ACHN (cell line): ENCODE measurements at places on chromosomes 3 and 15.
A peak's percentile ranks its signal among the peaks of the same experiment; 100 is the strongest.

- no peak for DNase-seq
These were observed 2.2 kb upstream of the B3GALNT1 start for GRCh38 chr3:161107311-161107710.

DNA sequence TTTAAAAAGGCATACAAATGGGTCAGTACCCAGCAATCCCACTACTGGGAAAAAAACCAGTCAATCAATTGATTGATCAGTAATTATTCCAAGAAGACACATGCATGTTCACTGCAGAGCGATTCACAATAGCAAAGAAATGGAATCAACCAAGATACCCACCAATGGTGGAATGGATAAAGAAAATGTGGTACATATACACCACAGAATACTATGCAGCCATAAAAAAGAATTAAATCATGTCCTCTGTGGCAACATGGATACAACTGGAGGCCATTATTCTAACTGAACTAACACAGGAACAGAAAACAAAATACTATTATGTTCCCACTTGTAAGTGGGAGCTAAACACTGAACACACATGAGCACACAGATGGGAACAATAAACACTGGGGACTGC lies 103.1 kb downstream of the DLG1 start:
- DNase-seq = no peak

- no peak for DNase-seq
These were observed 13.4 kb upstream of the TRH start for GRCh38 chr3:129961141-129961541.

DNA sequence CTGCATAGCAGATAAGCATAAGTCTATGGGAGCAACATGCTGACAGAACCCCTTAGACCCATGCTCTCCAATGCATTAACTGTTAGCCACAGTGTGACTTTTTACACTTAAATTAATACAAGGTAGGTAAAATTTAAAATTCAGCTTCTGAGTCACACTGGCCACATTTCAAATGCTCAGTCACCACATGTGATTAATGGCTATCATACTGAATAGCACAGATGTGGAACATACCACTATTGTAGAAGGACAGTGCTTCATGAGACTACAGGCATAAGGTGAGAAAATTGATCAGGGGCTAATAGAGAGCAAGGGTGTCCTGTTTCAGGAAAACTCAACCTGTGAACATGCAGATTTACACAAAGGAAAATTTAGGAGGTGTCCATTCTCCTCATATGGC lies 357.0 kb upstream of the SEMA6D start:
- DNase-seq = no peak

GRCh38 chr3:24225385-24225950 lies 269.2 kb downstream of the THRB start:
- no peak for DNase-seq

DNA sequence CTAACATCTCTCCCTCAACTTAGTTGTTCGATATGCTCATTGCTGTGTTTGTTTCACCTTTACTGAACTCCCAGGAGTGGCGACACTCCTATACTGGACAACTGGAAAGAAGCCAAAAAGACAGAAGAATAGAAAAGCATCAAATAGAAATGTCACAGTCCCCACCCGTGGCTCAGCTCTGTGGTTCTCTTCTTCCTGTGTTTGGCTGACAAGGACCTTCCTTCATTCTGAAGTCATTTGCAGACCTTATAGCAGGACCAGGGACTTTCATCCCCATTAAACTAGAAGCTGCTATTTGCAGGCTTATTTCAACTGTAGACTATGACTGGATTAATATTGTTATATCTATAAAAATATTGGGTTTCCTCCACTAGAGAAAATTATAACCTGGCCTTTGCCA lies 125.9 kb downstream of the NECTIN3 start:
- DNase-seq = no peak

GRCh38 chr3:42819351-42819965 lies 10.2 kb downstream of the ACKR2 start:
- no peak for DNase-seq

DNA sequence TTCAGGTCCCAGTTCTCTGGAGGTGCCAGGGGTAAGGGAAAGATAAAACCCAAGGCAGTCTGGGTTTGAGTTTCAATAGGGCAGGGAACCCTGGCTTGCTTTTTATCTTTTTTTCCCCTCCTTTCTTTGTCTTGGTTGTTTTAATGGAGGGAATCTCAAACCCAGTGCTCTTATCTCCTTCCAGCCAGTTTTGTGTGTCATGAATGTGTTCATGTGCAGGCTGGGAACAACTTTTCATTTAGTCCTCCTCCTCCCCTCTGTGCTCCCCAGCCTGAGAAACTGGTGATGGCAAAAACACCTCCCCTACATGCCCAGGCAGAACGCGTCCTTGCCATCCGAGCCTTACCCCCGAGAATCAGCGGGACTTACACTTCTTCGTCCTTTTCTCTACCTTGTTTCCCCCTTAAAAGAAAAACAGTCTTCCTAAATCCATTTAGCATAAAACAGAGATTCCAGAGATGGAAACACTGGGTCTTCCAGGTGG lies 10.9 kb downstream of the SEMA3G start:
- no peak for DNase-seq

- peak; percentile 65 for DNase-seq
These were observed 147.3 kb upstream of the UBE2E2 start for GRCh38 chr3:23055733-23056376.

GRCh38 chr3:16504242-16504641 lies 9.3 kb downstream of the RFTN1 start:
- no peak for DNase-seq

DNA sequence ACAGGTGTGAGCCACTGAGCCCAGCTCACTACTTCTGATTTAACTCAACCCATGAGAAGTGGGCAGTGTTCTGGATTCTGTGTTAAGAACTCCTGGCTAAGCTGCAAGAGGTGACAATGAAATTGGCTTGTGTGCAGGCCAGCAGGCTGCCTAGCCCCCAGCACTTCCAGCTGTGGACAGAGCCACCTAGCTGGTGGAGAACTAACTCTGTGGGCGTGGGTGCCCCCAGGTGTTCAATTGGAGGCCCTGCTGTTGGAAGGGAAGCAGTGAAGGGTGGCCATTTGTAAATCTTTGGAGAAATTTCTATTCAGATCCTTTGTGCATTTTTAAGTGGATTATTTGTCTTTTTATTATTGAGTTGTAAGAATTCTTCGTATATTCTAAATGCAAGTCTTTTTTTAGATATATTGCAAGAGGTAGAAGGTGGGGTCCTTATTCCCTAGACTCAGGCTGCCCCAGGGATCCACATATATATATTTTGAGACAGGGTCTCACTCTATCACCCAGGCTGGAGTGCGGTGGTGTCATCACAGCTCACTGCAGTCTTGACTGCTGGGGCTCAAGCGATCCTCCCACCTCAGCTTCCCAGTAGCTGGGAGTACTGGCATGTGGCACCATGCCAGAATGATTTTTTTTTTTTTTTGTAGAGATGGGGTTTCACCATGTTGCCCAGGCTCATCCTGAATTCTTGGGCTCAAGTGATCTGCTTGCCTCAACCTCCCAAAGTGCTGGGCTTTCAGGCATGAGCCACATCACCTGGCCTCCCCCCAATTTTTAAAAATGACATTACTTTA lies 7.2 kb upstream of the SCAMP5 start:
- peak; percentile 66 for DNase-seq

DNA sequence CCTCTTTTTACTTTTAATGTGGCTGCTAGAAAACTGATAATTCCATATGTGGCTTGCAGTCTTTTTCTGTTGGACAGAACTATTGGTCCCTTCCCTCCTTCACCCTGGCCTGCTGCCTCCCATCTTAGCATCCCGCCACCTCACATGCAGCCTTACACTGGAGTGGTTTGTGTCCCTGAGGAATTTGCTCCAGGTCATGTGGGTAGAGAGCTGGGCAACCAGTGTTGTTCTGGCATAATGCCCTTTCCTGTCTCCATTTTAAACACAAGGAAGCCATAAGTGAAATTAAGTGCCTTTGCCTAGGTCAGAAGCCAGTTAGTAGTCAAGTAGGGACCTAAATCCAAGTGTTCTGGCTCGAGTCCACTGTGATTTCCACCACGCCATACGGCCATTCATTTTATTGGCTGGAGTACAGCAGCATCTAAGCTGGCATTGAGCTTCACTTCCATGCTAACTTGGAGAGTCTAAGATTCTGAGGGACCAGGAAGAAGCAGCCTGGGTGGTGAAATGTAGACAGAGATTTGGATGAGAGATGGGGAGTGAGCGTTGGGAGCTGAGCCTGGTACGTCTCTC lies 46.0 kb upstream of the PLXNA1 start:
- DNase-seq = no peak

DNA sequence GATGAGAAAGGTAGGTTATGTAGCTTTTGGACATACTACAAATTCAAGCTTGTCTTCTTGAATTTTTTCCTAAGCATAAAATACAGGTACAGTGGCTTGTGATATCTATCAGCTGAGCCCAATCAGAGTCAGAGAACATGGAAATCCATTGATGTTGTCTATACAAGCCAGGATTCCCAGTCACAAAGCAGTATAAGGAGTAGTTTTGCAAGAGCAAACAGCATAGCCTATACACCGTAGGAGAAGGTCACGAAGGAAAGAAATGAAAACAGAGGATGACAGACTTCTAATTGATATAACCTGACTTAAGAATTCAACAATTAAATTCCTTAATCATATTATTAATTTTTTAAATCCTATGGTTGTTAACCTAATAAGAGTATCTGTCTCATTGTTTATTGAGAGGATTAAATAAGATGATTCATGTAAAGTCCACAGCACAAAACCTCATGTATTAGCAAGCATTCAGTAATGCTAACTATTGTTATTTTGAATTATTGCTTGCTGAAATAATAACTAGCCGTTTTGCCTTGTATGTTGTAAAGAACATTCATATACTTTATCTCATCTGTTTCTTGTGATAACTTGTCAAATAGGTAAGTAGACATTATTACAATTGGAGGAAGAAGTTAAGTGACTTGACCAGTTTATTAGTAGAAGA lies 276.6 kb upstream of the ZPLD1 start:
- no peak for DNase-seq

DNA sequence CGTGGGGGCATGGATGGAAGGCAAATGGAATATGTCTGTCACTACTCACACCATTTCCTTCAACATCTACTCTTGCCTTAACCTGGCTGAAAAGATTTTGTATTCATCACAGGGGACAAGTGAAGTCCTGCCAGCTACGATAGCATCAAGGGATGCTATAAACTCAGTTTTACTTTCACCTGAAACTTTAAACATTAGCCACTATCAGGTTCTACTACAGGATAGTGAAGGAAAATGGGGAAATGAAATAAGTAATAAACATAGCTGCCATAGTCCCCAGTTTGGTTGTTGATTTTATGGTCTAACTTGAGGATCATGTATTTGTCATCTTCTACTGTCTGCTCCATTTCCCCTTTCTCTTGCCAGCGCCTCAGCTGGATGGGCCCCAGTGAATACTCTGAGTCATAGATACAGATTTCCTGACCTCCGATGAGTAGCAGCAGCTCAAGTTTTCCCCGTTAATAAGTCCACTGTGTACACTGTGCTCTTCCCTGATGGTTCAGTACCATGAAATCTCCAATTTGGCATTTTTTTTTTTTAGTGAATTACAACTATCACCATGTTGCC lies 338.2 kb upstream of the SLCO3A1 start:
- peak; percentile 65 for DNase-seq

DNA sequence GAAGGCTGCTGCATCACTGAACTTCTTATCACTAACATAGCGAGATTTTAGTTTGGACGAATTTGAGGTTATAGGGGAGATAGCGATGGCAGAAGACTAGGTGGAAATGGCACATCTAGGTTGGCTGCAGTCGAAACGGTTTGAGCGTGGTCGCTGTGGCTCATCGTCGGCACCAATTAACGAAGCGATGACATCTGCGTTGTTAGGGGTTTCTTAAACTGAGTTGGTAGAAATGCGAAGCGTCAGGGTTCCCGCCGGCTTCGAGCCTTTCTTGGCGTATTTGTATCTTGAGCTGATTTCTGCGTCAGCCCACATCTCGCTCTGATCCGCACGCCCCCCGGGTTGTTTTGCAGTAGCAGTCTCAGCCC lies 319 bp downstream of the LNP1 start:
- peak; percentile 40 for DNase-seq

DNA sequence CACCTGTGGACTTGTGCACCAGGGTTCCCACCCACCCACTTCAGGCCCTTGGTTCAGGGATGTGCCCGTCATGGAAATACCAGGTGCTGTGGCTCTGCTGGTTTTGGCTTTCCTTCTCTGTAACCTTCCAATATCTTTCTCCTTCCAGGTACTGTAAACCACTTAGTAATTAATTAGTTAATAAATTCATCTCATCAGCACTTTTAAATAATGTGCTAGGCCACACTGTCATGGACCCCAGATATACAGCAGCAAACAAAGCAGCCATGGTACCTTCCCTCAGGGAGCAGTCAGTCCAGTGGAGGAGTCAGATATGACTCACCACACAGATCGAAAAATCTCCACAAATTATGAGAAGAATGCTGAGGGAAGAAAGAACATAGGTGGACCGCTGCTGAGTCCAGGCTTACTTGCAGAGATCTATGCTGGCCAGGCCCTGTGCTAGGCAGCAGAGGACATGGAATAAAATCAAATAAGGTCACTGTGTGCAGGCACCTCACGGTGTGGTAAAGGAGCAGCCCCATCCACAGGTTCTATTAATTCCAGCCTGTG lies 6.8 kb upstream of the GATA2 start:
- DNase-seq = no peak

GRCh38 chr3:89368846-89369245 lies 261.4 kb downstream of the EPHA3 start:
- DNase-seq = no peak

- no peak for DNase-seq
These were observed 67.1 kb downstream of the TAMM41 start for GRCh38 chr3:11779626-11780025.

DNA sequence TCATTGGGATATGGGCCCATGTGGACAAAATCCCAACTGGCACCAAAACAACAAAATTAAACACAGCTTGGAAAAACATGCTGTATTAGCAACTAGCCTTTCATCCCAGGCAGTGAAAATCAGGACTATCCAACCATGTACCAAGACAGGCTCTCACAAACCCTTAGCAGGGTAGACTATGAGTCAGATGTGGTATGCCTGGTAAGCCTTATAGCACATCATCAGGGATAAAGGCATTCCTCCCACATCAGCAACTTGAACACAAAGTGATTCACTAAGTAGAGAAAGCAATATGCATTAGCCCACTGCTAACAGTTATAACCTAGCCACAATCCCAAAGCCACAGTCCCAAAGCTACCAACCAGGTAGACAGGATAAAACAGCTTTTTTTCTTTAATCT lies 8.0 kb downstream of the CEP152 start:
- DNase-seq = peak; percentile 86

- no peak for DNase-seq
These were observed 95.1 kb downstream of the RPL39L start for GRCh38 chr3:187044206-187044605.

DNA sequence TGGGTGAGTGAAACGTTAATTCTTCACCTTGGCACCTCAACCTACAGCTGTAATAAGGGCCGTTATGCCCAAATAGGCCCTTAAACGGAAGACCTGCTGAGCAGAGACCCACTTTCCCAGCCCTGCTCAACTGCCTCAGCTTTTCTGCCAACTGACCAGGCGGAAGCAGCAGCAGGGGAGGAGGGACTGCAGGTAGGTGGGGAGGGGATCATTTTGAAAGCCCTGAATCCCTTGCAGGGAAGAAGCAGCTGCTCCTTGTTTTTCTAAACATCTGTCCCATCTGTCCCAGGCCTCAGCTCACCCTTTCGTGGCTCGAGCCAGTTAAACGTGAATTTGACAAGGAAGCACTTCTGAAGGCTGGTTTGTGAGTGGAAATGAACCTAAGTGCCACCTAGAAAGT lies 978 bp upstream of the CMC1 start:
- DNase-seq = no peak
